ENCODE measurements at places on chromosomes 6 and 20.

- DNase-seq, result no peak
Measured at GRCh38 chr6:151087861-151088598, 151.7 kb upstream of the AKAP12 start.

- no peak for DNase-seq
Measured at GRCh38 chr20:7193681-7194080, 426.2 kb downstream of the BMP2 start.

DNA sequence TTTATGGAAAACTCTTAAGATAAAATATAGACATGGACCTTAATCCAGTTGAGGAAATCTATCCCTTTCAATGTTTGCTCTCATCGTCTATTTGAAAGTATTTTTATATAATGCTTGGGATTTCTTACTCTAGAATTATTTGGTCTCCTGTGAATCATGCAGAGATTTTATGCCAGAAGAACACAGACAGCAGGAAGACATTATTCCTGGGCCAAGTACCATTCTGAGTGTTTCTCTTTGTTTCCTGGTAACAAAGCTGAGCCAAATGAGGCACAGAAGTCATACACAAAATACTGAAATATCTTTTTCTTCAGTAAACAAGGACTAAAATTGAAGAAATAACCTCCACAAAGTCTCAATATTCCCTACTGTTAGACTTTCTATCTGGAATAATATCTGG, 538.2 kb upstream of the EYS start:
- DNase-seq, result no peak

DNA sequence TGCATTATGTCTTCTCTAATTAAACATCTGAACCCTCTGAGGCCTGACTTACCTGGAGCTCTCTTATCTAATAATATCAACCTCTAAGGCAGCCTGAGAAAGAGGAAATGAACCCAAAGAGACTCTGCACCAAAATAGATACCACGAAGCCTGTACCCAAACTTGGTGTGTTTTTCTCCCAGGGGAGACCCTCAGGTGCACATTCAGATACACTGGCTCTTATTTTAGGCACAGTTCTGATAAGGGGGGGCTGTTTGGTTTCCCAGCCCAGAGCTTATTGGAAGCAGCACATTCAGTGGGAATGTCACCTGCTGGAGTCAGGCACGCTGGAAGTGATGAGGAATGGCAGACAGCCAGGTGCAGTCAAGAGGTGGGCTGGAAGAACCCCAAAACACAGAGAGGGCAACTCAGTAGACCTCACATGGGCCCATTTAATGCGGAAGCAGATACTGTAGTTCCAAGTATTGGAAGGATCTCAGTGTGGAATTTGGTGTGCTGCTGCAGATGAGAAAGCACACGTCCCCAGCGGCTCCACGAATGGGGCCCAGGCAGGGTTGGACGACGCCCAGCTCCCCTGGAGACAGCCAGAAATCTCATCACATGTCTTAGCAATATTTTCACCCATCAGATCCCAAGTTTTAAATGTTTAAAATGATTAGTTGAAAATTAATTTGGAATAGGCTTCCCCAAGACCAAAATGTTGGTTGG, 9.7 kb upstream of the CCR6 start:
- DNase-seq, result no peak

GRCh38 chr6:71157345-71157744, 131.3 kb upstream of the OGFRL1 start:
- DNase-seq, result no peak

DNA sequence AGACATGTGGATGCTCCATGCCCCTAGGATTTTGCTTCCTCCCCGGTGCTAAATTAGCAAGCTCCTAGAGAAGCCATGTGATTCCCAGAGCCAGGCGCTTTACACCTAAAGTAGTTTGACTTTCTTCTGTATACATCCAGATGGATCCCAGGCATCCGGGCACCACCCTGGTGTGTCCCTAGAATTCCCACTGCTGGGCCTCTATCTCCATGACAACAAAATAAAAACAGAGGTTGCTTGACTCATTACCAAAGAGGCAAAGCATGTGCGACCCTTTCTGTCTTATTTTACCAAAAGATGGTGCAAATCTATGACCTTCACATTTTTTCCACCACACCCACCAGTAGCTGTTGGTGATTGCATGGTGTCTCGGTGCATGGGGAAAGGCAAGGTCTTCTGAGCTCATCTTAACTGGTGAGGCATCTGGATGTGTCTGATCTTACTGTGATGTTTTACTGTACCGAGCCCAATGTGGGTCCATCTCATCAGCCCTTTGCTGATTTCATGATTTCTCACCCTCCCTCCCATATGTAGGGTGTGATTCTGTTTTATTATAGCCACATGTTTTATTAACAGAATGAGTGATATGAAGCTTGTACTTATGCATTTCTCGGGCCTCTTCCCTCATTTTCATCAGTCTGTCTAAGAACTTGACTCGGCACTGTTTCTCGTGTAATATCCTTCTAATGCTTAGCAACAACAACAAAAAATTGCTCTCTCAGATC, 27.4 kb upstream of the VAPB start:
- DNase-seq, result peak; percentile 37

- DNase-seq, result no peak
Measured at GRCh38 chr6:44539701-44540355, 152.3 kb downstream of the CDC5L start.

DNA sequence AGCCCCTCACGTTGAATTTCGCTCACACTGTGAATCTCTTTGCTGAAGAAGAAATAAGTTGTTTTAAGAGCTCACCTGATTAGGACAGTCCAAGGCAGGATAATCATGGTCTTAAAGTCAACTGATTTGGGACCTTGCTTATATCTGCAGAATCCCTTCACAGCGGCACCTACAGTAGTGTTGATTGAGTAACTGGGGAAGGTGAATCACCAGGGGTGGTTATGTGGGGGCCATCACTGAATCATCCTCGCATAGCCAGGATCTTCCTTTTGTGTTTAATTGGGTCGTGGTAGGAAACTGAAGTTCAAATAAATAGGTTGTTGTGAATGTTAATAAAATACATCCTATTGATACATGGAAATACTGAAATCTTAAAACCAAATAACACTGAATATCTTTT, 20.2 kb upstream of the MICA start:
- DNase-seq, result no peak

DNA sequence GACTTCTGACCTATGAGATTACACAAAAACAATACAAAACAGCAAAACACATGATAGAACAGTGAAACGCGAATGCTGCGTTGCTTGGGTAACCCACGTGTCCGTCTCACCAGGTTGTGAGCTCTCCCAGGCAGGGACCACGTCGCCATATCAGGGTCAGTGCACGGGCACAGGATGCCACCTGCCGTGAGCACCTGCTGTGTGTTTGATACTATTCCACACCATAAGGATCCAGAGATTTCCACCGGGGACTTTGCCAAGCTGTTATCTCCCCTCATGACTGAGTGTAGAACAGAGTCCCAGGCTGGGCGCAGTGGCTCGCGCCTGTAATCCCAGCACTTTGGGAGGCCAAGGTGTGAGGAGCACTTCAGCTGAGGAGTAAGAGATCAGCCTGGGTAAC, 288.0 kb downstream of the BMP7 start:
- no peak for DNase-seq
